ENCODE measurements at places on chromosomes 12 and 14.

DNA sequence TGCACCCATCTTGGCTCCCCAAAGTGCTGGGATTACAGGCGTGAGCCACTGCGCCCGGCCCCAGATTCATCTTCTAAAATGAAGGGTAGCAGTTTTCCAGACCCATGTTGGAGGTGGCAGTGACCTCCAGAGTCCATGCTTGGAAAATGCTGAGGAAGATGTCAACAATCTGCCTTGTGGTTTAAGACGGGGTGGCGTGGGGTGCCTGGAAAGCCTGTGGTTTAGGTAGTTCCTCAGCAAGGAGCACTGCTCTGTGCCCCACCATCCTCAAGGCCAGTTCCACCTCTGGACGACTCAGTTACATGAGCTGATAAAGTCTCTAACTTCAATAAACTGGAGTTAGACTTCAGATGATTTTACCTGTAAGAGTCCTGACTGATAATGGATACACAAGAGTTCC lies 48.6 kb downstream of the DRAM1 start:
- no peak for DNase-seq

- DNase-seq = no peak
These were observed 294.1 kb upstream of the TMPO start for GRCh38 chr12:98221243-98221808.

- no peak for DNase-seq
These were observed 42.0 kb downstream of the LGMN start for GRCh38 chr14:92706386-92706785.

DNA sequence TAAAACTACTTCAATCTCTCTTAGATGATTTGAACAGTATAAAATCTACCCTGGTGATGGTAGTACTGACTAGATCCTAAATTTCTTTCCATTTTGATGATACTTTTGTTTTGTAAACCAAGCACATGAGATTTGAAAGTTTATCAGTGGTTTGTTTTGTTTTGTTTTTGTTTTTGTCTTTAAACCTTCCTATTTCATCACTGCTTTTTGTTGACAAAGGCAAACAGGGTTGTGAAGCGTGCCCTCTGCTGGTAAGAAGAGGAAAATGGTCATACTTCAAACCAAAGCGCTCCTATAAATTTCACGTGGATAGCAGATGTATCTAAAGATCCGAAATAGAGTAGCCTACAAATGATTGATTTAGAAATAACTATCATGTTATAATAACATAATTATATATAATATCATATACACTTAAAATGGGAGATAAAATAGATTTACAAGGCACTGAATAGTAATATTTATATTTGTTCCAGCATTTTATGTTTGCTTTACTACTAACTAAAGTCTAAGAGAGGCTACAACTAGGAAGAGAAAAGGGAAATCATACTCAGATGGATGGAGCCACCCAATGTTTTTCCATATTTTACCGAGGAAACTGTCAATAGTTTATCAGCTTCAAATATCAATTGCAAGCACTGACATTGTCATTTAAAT lies 254.0 kb upstream of the USP15 start:
- peak; percentile 78 for DNase-seq

GRCh38 chr12:130752692-130753230 lies 36.7 kb upstream of the RIMBP2 start:
- DNase-seq = no peak

DNA sequence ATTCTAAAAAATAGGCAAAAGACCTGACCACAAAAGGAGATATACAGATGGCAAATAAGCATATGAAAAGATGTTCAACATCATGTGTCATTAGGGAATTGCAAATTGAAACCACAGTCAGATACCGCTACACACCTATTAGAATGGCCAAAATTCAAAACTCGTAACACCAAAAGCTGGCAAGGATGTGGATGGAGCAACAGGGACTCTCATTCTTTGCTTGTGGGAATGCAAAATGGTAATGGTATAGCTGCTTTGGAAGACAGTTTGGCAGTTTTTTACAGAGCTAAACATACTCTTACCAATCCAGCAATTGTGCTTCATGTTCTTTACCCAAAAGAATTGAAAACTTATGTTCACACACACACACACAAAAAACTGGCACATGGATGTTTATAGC lies 8.2 kb upstream of the HMGA2 start:
- no peak for DNase-seq

DNA sequence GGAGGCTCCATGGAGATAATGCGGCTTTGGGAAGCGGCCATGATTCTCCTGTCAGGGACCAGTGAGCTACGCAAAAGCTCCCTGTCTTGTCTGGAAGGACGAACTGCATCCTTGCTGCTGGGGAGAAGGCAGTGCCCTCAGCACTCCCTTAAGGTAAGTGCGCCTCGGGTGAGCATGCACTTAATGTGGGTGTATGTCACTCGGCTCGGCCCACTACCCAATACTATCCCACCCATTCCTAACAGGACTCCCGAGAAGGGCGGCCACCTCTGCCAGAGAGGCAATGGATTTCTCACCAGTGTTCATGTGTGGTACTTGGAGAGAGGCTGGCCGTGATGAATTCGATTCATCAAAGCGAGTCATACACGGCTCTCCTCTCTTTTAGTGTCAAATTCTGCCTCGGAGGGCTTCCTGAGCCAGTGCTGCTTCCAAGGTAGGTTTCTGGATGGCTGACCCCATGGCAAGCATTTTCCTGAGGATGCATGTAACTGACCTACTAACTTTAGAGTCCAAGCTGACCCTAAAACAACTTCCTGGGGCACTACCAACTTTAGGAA lies 151.7 kb upstream of the RTL1 start:
- no peak for DNase-seq

DNA sequence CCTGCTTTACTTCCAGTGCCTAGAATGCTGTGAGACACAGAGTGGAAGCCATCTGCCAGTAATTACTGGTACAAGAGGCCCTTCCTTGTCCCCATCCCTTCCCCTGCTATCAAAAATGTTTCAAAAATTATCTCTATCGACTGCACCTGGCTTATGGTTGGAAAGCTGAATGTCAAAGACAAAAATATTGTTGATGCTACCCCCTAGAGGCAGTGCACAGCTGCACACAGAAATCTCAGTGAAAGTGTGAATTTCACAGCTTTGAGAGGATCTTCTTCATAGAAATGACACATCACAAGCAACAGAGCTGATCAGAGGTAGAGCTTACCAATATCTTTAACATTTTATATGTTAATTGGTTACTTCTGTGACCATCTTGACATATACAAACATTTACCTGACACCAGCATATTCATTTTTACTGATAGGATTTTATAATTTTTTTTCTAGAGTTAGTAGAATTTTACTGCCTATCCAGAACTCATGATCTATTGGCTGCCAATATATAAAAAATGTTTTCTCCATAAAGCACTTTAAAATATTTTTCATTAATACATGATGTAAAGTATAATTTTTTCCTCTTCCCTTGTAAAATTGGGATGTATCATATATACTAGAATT lies 138.0 kb downstream of the AACS start:
- no peak for DNase-seq
